Caco-2 (cell line): ENCODE measurements at places on chromosomes 13 and 19. TPM values are rescaled to one million over a fixed set of nuclear protein-coding genes. Genes with fewer than 3 reads are reported as not detected.

The CACNG7 gene
- not detected in 2 replicates for total RNA-seq

The HIPK4 gene
- not detected in 2 replicates for total RNA-seq

The ZNF66 gene
- total RNA-seq: 10.1 and 10.9 TPM in 2 replicates

The OR10H1 gene
- total RNA-seq: not detected in 2 replicates

The ZNF599 gene
- 5.0 and 6.8 TPM in 2 replicates for total RNA-seq

- H3K4me1 ChIP-seq: peaks cover 9% of the 10 kb centered on the region; the same call in 1 of the 2 replicates
- no peaks in the 10 kb centered on the region for H3K27me3 ChIP-seq
- H3K36me3 ChIP-seq: no peaks in the 10 kb centered on the region
- no peak for DNase-seq
- no peak overlapping the region for H3K27ac ChIP-seq
Measured at GRCh38 chr13:45215392-45216077, 14.7 kb upstream of the KCTD4 start.

- no peaks in the 10 kb centered on the region; the same call in 1 of the 2 replicates for H3K36me3 ChIP-seq
- H3K4me3 ChIP-seq: no peak overlapping the region
- peak overlapping the region; percentile 67 for H3K27ac ChIP-seq
- no peaks in the 10 kb centered on the region for H3K27me3 ChIP-seq
- peaks cover 22% of the 10 kb centered on the region for H3K4me1 ChIP-seq
Measured at GRCh38 chr19:5961969-5962945, 15.7 kb downstream of the RANBP3 start.

GRCh38 chr19:32891609-32892008, 22.0 kb upstream of the SLC7A9 start:
- no peaks in the 10 kb centered on the region for H3K36me3 ChIP-seq
- DNase-seq: no peak
- no peaks in the 10 kb centered on the region for H3K4me1 ChIP-seq
- no peak overlapping the region for H3K4me3 ChIP-seq

- H3K27ac ChIP-seq: no peak overlapping the region
- no peaks in the 10 kb centered on the region for H3K4me1 ChIP-seq
- no peak for DNase-seq
Measured at GRCh38 chr19:31175564-31176348, 173.5 kb downstream of the TSHZ3 start.

GRCh38 chr13:91747186-91747585, 348.8 kb downstream of the GPC5 start:
- H3K4me3 ChIP-seq: no peak overlapping the region
- no peaks in the 10 kb centered on the region for H3K36me3 ChIP-seq
- no peaks in the 10 kb centered on the region for H3K27me3 ChIP-seq
- no peak overlapping the region for H3K27ac ChIP-seq
- H3K4me1 ChIP-seq: peaks cover 23% of the 10 kb centered on the region
- peak; percentile 26 for DNase-seq

DNA sequence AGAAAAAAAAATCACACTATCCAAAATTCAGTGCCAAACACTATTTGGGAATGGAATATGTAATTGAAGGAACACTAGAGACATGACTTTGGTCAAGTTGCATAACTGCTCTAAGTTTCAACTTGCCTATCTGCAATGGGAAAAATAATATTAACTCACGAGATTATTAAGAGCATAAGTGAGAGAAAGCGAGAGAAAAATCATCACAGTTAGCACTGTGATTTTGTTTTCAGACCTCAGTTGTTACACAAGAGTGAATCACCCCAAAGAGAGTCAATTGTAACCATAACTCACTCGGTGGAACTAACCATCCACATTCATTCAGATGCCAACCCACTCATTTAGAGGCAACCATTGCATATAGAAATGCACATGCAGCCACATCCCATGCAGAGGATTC, 147.1 kb downstream of the NHLRC3 start:
- no peaks in the 10 kb centered on the region for H3K27me3 ChIP-seq
- no peak overlapping the region for H3K4me3 ChIP-seq
- no peak overlapping the region for H3K27ac ChIP-seq
- DNase-seq: no peak

DNA sequence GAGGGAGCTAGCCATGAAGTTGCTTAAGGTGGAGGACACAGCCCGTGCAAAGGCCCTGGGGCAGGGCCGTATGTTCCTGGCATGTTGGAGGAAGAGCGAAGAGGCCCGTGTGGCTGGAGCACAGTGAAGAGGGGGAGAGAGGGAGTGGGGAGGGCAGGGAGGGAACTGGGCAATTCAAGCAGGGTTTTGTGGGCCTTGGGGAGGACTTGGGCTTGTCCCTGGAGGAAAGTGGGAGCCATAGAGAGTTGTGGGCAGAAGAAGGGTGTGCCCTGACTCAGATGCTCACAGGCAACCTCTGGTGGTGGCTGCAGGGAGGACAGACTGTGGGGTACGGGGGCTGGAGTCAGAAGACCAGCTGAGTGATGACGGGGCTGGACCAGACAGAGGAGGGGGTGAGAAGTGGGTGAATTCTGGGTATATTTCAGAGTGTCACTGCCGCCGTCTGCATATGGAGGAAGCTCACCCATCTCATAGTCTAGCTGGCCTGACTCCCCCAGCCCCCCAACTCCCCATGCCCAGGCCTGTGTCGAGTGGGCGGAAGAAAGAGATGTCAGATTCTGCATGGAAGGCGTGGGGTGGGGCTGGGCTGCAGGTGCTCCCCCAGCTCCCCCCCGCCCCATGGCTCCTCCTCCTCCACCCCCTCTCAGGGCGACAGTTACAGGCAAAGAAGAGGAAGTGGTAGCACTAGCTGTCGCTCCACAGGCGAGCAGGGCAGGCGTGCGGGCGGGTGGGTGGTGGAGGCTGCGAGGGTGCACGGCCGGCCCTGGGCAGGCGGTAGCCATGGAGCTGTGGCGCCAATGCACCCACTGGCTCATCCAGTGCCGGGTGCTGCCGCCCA, at the start of gene VAV1:
Gene VAV1 (plus strand): TSS at position 681 of the 838 bp plus-strand sequence. CDS start 100 bp downstream, at position 781.
- no peak within 1 kb of the TSS for H3K4me3 ChIP-seq
- H3K27ac ChIP-seq: no peak within 1 kb of the TSS
- no peaks in the 10 kb centered on the region for H3K36me3 ChIP-seq
- DNase-seq: no peak
